ENCODE measurements at places on chromosomes 16 and 17.

- ATAC-seq = no peak
Measured at GRCh38 chr17:41962111-41962510, 4.5 kb upstream of the CNP start.

DNA sequence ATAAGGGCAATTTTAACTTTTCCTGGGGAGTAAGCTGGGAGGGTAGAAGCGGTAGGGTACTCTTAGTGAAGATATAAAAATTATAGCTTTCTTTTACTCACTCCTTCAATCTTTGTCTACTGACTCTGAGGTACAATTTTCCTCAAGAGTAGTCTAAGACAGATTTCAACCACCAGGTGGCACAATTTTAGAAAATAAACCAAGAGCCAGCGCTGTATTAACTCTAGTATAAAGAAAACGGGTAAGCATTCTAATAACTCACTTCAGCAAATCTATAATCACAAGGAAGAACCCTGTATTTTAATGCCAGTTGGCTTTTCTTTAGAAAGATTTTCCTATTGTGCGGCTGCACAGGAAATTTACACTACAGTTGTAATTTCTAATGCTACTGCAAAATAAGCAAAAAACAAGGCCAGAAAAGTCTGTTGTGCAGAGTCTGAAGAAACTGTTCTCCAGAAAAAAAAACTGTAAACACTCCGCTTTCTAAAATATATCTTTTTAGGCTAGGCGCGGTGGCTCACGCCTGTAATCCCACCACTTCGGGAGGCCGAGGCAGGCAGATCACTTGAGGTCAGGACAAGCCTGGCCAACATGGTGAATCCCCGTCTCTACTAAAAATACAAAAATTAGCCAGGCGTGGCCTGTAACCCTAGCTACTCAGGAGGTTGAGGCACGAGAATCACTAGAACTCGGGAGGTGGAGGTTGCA is 1.9 kb downstream of the CMC2 start:
- ATAC-seq = no peak

DNA sequence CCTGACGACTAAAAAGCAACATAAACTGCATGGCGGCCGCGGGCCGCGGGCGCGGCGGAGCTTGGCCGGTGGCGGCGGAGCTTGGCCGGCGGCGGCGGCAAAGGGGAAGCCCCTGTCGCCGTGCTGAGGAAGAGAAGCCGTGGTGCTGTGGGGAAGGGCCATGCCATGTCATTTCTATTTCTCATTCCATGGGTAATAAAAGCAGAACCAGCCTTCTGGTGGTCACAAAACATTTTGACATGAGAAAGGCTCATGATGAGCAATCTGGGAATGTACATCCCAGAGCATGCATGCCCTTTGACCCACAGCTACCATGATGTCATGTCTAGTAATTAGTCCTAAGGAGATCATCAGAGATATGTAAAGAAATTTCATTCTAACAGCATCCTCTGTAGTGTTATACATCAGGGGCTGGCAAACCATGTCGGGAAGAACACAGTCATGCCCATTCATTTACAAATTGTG is 23.9 kb upstream of the HEATR6 start:
- ATAC-seq = peak; percentile 93

DNA sequence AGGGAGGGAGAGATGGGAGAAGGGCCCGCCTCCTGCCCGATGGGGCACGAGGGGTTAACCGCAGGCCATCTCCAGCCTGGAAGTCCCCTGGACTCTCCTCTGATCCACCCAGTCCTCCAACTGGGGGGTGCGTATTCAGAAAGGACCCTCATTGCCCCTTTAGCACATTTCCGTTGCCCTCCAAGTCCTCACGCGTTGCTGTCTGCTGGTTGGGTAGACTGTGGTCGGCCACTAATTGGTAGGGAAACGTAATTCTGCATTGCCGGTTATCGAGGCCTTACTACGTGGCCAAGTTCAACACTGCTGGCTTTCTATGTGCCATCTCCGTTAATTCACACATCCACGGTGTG is 103.4 kb downstream of the FOXL1 start:
- ATAC-seq = no peak

DNA sequence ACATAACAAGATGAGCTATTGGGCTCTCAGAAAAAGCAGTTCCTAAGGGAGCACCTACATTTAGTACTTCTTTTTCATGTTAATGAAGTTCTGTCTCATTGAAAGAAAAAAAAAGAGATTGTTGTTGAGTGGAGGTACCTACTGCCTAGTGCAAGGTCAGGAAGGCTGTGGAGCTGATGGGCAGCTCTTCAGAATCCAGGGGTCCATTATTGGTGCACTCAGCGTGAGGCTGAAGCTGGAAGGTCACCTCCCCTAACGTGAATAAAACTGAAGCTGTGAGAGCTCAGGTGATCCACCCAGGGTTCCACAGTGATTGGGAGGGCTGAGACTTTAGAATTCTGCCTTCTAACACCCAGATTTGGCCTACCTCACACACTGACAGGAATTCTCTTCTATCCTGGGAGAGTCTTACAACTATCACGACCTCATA is 153.9 kb upstream of the TBX2 start:
- ATAC-seq = no peak

DNA sequence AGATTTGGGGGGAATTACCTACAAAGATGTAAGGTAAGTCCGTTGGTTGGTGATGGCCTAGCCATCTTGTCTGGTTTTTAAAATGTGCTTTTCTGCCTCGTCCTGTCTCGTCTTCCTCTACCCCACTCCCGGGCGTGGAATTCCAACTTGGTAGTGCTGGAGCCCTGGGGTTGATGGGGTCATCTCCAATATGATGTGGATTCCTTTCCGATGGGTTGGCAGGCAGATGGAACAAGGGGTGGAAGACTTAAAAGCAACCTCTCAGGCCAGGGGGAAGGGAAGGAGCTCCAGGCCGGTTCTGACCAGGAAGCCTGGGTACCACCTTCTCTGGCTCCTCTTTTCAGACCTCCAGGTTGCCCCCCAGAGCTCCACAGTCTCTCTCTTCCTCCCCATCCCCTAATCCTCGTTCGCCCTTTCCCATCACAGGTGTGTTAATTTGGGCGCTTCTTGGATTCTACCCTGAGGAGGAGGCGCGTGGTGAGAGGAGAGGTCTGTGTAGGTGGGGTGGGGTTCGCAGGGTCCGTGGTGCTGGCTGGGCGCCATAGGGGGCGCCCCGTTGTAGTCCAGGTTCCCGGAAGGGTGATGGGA is 5.1 kb upstream of the HOXB2 start:
- ATAC-seq = peak; percentile 29

DNA sequence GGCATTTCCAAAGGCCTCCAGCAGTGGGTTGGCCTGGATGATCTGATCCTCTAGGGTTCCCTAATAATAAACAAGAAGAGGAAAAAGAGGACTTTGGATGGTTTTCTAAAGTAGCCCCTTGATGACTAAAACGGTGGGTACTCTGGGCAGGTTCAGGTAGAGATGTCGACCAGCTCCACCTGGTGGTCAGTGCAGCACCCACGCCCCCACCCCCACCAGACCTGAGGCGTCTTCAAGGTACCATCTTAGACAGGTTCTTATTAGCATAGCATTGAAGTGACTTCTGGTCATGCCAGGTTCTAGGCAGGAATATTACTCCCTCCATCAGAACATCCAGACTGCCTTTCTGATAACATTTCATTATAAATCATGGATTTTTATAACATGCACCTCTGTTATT is 15.0 kb downstream of the MYH13 start:
- no peak for ATAC-seq

GRCh38 chr17:67349420-67349819 is 17.0 kb downstream of the PSMD12 start:
- no peak for ATAC-seq

- ATAC-seq = no peak
Measured at GRCh38 chr16:17858061-17858460, 387.3 kb upstream of the XYLT1 start.

GRCh38 chr17:20825539-20825938 is 217.3 kb downstream of the USP22 start:
- ATAC-seq = no peak

GRCh38 chr17:66255112-66255511 is 25.9 kb upstream of the APOH start:
- ATAC-seq = no peak

DNA sequence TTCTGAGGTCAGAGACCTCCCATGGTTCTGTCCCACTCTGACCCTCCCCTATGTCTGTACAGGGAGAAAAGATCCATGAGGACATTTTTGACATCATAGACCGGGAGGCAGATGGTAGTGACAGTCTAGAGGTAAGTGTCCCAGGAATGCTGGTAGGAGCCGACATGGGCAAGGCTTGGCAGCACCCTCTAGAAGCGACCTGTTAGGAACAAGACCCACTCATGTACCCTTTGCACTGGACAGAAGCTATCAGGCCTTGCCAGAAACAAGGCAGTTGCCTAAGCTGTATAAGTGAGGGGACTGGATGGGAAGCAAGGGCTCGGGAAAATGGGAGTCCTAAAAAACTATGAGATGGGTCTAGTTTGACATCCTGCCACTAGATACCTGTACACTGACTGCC is 2.5 kb downstream of the TUBG1 start:
- ATAC-seq = no peak

GRCh38 chr17:9098242-9098825 is 77.0 kb downstream of the NTN1 start:
- no peak for ATAC-seq

DNA sequence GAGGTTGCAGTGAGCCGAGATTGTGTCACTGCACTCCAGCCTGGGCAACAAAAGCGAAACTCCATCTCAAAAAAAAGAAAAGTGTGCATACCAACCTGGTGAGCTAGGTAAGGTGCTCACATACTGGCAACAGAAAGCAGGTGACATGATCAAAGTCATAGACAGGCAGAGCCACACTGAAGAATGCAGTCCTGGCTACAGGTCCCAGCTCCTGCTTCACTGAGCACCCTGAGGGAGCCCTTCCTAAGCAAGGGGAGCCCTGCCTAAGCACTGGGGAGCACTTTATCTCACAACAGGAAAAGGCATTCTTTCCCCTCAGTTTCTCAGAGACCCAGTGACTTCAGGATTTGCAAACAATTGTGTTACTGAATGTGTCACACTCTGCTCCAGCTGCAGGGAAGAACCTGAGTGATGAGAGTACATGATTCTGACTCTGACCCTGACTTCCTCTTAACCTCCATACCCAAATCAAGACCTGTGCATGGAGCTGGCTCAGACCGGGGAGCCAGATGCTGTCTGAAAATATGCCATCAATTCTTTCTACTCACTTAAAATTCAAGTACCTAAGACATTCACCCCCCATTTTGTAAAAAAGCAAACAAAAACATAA is 40.5 kb downstream of the ANKRD11 start:
- no peak for ATAC-seq

DNA sequence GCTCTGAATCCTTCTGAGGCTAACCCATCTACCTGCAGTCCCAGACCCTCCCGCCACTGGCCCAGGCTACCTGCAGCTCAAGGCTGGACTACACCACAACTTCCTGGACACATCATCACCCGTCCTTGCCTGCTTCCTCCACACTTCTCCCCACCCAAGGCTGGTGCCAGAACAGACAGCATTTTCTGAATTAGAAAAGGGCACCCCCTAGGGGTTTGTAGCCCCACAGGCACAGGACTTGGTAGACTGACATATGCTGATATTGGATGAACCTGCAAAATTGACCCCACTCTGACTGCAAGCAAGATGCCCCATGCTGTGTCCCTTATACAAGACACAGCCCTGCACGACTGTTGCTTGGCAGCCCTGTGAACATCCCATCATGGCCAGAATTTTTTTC is 271.5 kb upstream of the C16orf82 start:
- peak; percentile 32 for ATAC-seq

- no peak for ATAC-seq
Measured at GRCh38 chr16:86466696-86467406, 43.5 kb upstream of the FOXF1 start.

DNA sequence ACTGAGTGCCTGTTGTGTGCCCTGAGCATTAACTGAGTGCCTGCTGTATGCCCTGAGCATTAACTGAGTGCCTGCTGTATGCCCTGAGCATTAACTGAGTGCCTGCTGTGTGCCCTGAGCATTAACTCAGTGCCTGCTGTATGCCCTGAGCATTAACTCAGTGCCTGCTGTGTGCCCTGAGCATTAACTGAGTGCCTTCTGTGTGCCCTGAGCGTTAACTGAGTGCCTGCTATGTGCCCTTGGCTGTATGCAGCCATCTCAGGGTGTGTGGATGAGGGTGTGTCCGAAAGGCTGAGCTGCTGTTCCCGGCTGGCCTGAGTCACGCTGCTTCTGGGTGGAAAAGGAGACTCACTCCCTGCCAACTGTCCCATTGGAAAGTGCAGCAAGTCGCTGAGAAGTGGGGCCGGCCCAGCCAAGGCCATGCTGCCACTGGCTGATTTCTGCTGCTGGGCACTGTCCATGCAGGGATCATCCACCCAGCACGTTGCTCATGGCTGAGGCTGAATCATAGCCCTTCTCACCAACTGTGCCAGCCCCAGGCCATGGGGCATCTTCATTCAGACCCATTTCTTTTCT is 113.8 kb downstream of the OR1D5 start:
- ATAC-seq = no peak

DNA sequence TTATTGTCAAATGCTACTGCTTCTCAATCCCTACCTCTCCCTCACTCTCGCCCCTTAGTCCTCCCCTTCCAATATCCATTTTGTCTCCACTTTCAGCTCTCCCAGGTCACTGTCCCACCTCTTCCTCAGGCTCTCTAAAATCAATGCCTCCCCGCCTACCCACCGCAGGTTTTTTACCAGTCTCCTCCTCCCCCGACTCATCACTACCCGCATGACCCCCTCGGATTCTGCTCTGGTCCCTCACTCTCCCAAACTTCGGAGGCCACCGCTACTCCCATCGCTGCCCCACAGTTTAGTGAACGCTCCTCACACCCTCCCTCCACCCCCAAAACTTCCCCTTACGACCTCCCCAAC is 513 bp downstream of the CRLF3 start:
- peak; percentile 18 for ATAC-seq

DNA sequence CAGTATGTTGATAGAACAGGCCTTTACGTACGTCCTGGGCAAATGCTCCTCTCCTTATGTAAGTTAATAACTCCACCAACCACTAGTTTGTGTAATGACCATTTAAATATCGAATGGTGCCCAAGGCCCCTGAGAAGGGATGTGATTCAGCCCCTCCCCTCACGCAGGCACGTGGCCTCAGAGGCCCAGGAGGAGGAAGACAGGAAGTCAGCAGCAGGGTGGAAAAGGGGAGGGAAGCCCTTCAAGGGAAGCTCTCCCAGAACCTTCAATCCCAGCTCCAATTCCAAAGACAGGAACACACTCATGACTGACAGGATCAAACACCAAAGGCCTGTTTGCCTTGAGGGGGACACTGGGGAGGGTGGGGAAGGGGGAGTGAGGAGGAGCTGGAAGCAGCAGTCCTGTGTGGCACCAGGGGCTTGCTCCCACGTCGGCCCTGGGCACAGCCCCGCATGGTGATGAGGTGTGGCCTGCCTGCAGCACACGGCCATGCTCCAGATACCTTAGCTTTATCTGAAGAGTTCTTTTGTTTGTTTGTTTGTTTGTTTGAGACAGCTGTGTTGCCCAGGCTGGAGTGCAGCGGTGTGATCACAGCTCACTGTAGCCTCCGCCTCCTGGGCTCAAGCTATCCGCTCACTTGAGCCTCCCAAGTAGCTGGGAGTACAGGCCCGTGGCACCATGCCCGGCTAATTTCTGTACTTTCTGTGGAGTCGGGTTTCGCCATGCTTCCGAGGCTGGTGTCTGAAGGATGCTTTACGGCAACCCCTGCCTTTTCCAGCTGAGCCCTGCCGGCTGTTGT is 105.0 kb downstream of the ZNF778 start:
- no peak for ATAC-seq

- ATAC-seq = no peak
Measured at GRCh38 chr16:89498839-89499238, 8.5 kb upstream of the ANKRD11 start.

- peak; percentile 93 for ATAC-seq
Measured at GRCh38 chr16:1713933-1714332, 7.9 kb downstream of the MAPK8IP3 start.

GRCh38 chr17:29363716-29364115 is 26.4 kb upstream of the TAOK1 start:
- no peak for ATAC-seq

Measured in stimulated activated memory B cell treated with anti-CD40 and anti-IgM and Interleukin-4, amounts not matched to agents 10 μg/mL and 1 μg/mL and 100 μg/mL, for 72 hours (primary cell).